T-helper 2 cell treated with Interferon-gamma antibody and Interleukin-4, amounts not matched to agents 5 μg/mL and 100 μg/mL, for 36 hours (primary cell): ENCODE measurements at places on chromosomes 2 and 18.

DNA sequence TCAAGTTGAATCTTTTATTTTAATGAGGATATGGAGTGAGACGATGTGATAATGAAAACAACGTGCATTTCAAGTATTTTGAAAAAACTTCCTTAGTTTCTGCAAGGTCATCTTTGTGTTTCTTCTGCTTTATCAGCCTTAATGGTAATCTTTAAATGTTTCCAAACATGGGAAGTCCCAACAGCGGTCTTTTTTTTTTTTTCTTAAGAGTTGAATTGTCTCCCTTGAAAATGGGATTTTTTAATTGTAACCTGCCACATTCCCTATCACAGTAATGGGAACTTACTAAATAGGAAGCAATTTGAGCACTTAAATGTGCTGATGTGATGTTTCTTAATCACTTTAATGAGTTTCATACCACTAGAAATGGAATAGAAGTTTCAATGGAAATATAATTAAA is 45.8 kb downstream of the ATIC start:
- DNase-seq, result no peak

GRCh38 chr2:238716585-238716984 is 131.3 kb upstream of the TWIST2 start:
- DNase-seq, result no peak

DNA sequence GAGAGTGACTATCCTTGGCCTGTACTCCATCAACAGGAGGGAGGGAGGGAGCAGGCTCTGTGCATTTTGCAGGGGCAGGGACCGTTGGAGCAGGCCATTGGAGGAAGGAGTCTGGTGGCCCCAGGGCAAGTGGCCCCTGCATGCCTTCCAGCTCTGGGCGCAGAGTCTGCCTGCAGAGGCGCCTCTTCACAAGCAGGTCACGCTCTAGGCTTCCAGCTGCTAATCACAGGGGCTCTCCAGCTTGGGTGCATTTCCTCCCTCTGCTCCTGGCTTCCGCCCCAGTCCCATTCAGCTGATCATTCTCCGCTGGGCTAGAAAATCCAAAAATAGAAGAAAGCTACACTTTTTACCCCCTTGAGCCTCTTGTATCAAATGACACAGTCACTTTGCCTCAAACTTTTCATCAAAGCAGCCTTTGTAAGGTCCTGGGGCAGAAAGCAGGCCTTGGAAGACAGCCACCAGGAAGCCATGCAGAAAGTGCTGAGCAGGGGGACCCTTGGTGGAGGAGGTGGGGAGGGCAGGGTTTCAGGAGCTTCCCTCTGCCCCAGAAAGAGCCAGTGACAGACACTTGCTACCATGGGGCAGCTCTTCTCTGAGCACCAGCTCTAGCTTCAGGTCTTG is 11.3 kb downstream of the TMEM247 start:
- DNase-seq, result no peak

DNA sequence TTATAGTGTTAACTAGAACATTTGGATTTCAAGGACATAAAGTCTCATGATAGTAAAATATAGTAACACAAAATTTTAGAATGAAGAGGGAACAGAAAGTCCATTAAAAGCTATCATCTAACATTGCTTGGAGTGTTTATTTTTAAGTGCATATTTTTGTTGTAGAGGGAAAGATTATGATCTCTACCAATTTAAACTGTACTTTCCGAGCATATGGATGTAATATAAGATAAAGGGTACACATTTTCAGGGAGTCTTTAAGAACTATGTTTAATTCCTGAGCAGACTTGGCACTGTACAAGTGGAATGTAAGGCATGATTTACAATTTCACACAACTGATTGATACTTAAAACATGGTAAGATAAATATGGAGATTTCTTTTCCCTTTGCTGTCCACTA is 34.2 kb upstream of the ZNF804A start:
- DNase-seq, result no peak

GRCh38 chr18:56036741-56037140 is 448.7 kb upstream of the TCF4 start:
- no peak for DNase-seq

DNA sequence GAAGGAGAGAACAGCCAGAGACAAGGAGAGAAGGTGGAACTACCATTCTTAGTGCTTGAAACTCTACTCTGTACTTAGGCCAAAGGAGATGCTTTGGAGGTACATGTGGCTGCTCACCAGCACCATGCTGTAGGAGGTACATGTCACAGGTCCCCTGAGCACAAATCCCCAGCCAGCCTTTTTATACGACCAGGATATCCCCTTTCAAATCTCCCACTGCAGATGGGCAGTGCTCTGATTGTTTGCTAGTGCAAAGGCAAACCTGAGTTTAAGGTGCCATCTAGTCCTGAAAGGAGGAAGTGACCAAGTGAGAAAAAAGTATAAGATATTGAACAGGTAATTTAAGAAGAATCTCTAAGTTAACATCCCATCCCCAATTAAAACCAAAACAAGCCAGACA is 17.1 kb upstream of the TTC21B start:
- no peak for DNase-seq

DNA sequence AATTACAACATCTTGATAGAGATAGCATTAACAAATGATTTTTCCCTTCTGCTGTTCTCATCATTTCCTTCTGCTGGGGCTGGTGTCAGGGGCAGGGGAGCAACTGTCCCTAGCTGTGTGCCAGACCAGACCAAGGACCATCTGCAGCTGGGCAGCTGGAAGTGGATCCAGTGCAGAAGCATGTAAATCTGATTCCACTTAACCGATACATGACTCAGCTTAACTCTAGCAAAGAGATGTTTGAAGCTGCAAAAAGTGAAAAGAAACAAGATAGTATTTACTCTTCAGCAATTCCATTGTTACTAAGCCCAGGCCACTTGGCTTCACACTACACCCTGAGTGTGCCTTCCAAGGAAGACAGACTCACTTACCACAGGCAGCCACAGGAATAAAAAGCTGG is 151.1 kb downstream of the GALNT1 start:
- no peak for DNase-seq

- DNase-seq, result no peak
Observed at GRCh38 chr2:113240150-113240914, 38.4 kb downstream of the PAX8 start.

GRCh38 chr2:37348155-37348554 is 3.7 kb downstream of the QPCT start:
- no peak for DNase-seq

- no peak for DNase-seq
Observed at GRCh38 chr2:215171151-215171550, 32.7 kb upstream of the ABCA12 start.

DNA sequence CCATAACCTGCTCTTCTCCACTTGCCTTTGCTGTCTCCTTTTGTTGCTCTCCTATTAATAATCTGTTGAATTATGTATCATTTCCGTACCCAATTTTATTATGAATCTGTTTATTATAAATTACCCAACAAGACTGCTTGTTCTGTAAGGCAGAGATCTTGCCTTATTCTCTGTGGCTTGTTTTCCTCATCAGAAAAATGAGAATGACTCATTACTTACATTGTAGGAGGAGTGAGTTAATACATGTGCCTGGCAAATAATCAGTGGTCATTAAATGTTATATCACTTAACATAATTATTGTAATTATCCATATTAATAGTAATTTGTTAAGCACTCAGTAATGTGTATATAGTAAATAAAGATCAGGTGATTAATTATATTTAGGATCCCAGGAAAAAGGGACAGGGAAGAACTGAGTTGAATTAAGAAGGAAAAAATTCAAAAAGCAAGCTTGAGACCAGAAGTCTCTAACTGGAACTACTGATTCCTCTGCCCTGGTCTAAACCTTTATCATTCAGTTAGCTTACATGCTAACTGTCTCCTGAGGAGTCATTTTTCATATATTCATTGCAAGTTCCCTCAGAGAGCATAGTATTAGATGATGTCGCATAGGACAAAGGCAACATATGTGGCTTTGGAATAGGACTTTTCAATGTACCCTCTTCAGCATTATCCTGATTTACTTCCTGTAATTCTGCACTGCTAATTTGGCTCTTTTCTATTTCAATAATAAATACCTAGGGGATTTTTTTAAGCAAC is 335.7 kb downstream of the GALNT13 start:
- no peak for DNase-seq

DNA sequence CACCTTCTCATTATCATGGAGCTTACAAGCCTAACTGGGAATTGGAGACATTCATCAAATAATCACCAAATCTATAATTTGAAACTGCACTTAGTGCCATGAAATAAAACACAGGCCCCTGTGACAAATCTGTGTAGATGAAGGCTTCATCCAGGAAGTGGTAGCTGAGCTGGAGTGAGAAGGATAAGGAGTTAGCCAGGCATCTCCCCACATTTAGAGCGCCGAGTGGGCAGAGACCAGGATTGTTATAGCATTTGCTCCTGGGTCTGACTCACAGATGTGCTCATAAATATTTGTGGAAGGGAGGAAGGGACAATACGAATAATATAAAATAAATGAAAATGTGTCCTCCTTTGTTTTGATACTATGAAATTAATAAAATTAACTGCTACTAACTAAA is 2.5 kb upstream of the MAT2A start:
- no peak for DNase-seq

DNA sequence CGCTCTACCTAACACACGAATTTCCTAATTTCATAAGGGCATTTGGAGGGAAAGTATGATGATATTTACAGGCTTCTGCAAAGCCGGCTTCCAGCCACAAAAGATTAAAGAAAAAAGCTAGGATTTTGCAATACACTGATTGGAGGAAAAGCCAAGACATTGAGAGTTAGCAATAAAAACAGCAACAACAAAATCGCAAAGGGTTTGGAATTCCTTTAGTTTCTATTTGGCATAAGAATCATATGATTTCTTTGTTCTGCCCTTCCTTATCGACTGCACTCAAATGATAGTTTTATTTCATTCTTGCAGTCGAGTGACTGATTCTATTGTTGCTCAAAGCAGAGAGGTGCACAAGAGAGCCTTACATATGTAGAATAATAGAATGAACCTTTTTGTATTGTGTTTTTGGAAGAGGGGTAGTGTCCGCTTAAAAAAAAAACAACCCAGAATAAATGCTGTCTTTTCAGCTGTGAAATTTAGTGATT is 3.9 kb upstream of the ZNF532 start:
- no peak for DNase-seq

- no peak for DNase-seq
Observed at GRCh38 chr2:45343251-45344017, 267.6 kb downstream of the SRBD1 start.

DNA sequence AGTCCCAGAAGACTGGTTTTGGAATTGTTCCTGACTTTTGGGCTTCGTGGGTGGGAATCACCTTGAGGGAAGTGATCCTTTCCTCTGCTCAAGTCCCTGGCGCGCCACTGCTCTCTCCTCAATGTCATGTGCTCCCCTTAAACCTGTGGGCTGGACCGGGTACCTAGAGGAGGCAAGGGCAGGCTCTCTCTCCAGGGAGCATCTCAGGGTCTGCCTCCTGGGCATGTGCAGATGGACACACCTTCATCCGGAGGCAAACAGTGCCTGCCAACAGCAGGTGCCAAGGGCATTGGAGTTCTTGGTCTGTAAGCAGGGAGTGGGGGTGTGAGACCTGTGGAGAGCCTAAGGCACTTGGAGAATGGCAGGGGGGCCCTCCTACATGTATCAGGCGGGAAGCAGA is 142.6 kb downstream of the INHBB start:
- no peak for DNase-seq

- DNase-seq, result no peak
Observed at GRCh38 chr18:13381944-13382365, 163.4 kb downstream of the LDLRAD4 start.

GRCh38 chr2:233264667-233265066 is 13.2 kb downstream of the ATG16L1 start:
- no peak for DNase-seq

- no peak for DNase-seq
Observed at GRCh38 chr2:135072125-135072997, 20.3 kb downstream of the RAB3GAP1 start.

- no peak for DNase-seq
Observed at GRCh38 chr2:146031158-146031557, 1511.2 kb upstream of the ZEB2 start.

- DNase-seq, result peak; percentile 86
Observed at GRCh38 chr2:95076705-95077529, 44.7 kb downstream of the MRPS5 start.

DNA sequence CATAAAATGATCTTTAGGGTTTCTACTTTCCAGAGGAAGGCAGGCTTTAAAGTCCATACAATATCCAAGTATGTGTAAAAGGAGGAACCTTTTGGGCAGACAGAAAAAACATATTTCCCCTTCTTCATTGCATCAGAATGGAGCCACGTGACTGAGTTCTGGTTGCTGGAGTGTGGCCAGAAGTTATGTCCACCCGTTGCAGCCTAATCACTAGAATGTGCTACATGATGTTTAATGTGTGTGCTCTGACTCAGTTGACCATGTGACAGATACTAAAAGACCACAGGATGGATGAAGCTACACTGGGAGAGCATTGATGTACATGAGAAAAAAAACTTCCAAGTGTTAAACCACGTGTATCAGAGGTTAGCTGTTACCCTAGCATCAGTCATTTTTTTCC is 460.9 kb downstream of the RIT2 start:
- DNase-seq, result no peak

DNA sequence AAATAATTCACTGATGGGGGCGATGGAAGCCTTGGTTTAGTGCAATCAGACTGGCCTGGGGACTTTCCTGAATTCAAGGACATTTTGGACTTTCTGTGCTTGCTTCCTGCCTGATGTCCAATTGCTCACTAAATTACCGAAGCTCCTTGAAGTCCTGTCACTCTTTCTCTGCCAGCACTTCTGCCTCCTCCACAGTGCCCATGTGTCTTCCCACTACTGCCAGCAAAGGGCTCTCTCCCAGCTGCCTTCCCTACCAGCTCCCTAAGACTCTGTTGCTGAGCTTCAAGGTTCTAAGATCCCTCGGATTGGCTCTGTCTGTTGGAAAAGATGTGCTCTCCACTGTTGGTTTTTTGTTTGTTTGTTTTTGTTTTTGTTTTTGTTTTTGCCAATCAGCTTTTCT is 158.1 kb downstream of the MTCL1 start:
- no peak for DNase-seq

DNA sequence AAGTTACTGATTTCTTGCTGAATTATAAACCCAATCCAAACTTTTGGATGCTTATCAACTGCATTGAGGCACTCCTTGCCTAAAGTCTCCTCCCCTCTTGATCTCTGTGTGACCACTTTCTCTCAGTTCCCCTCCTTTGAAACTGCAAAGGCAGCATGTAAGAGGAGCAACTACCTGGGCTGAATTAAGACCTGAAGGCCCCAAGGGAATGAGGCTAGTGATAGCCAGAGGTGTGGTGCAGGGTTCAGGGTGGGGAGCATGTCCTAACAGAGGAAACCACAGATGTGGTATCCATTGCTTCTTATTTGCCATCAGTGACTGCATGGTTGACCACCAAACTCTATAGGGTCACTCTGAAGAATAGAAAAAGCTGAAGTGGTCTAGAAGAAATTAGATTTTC is 557.9 kb downstream of the TNS1 start:
- DNase-seq, result no peak

DNA sequence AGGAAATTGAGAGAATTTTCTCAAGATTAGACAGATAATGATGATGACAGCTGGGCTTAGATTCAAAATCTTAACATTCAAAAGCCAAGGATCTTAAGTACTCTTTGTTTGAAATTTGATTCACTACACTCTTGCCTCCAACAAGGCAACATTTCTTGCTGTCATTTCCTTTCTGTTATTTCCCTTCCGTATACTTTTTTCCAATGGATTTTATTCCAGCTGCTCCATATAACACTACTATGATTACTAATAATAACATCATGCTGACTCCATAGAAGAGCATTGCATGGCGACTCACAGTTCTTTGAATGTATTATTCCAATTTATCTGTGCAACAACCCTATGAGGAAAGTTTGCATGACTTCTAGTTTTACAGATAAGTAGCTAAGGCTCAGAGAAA is 33.9 kb upstream of the CCDC102B start:
- no peak for DNase-seq
